ENCODE measurements at places on chromosomes 16 and 17.
A peak's percentile ranks its signal among the peaks of the same experiment; 100 is the strongest.

DNA sequence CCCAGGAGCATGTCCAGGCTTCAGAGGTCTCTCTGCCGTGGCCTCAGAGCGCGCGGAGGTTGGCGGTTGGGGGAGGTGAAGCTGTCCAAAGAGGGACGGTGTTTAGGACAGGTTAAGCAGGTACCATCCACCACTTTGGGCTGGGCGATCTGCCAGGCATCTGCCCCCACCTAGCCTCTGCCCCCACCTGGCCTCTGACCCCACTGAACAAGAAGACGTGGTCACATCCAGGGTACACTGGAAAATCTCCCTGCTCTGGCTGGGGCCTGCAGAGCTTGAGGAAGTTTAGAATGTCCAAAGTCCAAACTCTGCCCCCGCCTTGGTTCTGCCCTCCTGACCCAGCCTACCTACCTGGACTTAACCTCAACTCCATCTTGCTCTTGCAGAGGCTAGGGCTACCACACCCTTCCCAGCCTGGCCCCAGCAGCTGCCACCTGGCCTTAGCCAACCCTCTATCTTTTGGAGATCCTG, 1.6 kb downstream of the ITGA3 start:
- no peak for DNase-seq

DNA sequence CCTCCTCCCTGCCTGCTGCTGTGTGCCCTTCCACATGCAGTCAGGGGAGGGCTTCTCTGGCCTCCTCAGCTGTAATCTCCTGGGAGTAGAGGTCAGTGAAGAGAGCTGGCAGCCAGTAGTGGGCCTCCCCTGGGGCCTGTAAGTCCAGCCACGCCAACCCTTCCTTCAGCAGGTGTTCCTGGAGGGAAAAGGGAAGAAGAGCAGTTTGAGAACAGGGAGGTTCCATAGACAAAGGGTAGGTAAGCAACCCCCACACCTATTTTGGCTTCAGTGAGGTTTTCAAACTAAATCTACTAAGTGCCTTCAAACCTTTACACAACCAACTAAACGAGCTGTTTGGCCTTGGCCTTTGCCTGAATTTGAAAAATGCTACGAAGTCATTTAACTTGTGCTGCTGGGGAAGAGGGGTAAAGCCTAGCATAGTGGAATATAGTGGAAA, 14.2 kb downstream of the SNF8 start:
- DNase-seq, result no peak

- DNase-seq, result peak; percentile 53
Observed at GRCh38 chr17:43372273-43372911, 26.4 kb upstream of the ARL4D start.

- DNase-seq, result no peak
Observed at GRCh38 chr16:78323315-78323714, 223.9 kb downstream of the WWOX start.

DNA sequence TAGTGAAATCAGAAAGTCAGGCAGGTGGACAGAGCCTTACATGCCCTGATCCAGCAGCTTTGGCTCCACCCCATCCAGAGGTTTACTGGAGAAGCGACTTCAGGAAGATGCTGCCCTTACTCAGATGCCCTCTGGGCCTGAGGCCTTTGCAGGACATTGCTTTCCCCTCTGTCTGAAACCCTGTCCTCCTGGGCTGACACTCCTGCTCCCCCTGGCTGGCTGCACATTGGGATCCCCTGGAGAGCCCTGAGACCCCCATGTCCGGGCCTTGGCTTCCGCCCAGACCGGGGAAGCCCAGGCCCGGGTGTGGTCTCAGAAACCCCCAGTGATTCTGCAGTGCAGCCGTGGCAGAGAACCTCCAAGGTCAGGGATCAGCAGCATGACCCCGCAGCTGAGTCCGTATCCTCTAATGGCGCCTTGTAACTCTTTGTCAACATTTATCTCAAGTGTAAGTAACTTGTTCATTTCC, 36.6 kb downstream of the BCO1 start:
- no peak for DNase-seq

- DNase-seq, result no peak
Observed at GRCh38 chr16:75494661-75495075, 573 bp downstream of the CHST6 start.

DNA sequence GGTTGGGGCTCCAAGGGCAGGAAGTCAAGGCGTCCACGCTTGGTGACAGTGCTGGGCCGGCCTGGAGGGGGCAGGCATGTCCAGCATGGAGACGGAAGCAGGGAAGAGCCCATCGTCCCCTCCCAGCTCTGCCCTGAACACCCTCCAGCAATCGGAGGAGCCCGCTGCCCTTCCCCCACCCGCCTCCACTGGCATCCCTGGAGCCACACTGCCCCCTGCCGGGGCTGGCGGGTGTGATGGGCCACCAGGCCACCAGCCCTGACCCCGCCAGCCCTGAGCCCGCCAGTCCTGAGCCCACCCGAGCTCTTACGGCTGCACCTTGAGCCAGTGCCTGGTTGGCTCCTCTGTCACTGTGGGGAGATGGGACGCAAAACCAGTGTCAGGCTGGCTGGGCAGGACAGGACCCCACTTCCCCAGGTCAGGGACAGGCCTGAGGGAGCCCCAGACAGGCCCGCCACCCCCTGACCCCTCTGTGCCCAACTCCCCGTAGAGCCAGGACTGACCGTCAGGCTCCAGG, 4.1 kb upstream of the CDH15 start:
- peak; percentile 39 for DNase-seq

- DNase-seq, result no peak
Observed at GRCh38 chr16:11367483-11367906, 22.2 kb downstream of the RMI2 start.

DNA sequence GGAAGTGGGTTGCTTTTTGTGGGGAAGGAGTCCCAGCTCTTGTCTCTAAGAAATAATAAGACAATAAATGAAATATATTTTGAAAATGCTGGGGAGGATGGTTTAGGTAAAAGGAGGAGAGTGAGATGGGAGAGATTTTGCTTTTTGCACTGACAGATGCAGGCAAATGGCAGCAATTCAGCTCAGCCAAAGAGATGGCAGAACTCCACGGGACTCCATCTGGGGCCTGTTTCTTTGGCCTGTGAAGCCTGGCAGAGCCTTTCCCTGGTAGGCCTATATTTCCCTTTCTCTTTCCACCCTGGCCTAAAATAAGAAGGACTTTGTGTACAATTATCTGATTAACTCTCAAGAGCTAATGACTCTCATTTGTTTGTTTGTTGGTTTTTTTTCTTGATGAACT, 1525.1 kb downstream of the CDH11 start:
- no peak for DNase-seq

GRCh38 chr17:65485388-65486299, 75.8 kb downstream of the AXIN2 start:
- DNase-seq, result no peak

- no peak for DNase-seq
Observed at GRCh38 chr16:66513111-66513723, 36.7 kb downstream of the TK2 start.

DNA sequence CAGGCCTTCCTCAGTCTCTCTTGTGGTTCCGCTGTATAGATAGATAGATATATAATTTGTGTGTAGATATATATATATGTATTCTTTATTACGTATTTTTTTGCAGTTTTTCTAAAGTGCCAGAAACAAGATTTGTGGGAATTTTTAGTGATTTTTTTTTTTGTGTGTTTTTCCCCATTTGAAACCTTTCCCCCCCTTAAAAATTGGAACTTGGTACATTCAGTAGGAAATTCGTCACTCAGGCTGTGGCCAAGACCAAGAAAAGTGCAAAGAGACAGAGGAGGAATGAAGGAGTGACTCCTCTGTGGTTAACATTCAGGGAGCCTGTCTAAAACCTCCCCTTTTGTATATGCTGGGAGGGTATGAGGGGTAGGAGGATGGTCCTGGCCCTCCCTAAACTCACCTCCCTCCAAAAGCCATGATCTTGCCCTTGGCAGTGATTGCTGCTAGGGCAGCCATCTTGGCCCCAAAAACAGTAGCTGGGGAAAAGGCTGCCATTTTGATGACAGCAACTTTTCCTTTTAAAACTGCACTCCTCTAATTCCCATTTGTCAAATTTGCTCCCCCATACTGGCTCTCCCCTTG, 15.2 kb downstream of the CHRNB1 start:
- no peak for DNase-seq

DNA sequence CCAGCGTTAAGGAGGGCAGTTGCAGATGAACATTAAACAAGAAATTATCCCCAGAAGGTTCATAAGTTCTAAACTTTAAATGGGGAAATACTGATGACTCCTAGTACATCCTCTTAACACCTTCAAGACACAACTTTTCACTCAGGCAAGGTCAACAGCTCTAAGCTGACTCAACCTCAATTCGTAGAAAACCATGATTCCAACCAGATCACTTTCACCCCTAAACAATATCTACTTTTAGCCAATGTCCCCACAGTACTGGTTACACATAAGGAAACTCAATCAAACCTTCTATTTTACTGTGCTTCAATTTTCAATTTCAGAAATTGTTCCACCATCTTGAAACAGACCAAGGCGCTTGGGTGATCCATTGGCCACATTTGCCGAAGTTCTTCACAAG, 2.3 kb downstream of the CDYL2 start:
- no peak for DNase-seq

DNA sequence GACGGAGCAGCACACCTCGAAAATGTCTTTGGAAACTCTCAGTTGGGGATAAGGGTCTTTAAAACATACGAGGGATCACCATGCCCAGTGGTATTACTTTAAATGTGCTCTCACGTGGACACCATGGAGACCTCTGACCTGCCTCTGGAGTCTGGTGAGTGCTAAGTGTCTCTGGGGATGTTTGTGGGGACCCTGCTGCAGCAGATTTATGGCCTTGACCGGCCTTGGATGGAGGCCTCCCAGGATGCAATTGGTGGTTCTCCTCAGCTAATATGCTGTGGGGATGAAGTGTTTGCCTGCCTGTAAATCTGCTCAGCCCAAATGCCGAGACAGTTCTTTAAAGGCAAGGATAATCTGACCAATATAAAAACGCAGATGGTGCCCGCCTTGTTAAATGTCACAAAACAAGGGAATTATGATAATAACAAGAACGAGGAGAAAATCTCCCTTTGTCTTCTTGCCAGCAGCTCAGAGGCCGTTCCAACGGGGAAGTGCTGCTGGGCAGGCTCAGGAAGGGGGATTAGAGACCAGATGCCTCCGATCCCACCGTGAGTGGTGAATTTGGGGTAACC, 154.4 kb downstream of the ABCC12 start:
- DNase-seq, result no peak

- no peak for DNase-seq
Observed at GRCh38 chr16:74760007-74760767, 14.4 kb downstream of the FA2H start.

GRCh38 chr16:71242601-71243000, 12.1 kb upstream of the HYDIN start:
- no peak for DNase-seq

DNA sequence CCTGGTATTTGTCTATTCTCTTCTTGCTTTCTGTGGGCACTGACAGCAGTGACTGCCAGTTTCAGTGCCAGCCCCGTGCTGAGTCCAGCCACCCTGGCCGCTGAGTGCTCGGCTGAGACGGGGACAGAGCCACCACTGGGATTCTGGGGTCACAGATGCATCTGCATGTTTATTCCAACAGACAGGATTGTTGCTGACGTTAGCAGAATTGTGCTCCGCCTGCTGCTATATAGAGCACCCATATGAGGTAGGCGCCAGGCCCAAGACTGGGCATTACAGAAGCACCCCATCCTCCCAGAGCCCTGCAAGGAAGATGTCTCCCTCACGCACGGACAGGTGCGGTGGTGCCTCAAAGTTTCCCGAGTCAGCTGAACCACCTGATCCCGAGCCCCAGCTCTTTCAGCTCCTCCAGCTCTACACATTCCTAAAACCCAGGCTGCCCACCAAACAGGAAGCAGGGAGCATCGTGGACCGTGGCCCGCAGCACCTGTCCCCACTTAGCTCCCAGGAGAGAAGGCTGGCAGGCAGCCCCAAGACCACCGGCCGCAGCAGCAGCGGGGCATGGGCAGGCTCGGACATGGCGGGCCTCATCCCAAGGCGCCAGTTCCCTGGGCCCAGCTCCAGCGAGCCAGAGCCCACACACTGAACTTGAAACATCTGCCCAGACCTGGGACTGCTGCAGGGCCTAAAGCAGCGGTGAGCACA, 44.9 kb upstream of the RASD1 start:
- no peak for DNase-seq
